ENCODE measurements at places on chromosomes 6 and 20.

- no peak for DNase-seq
These were observed 8.1 kb upstream of the METTL24 start for GRCh38 chr6:110366256-110366655.

DNA sequence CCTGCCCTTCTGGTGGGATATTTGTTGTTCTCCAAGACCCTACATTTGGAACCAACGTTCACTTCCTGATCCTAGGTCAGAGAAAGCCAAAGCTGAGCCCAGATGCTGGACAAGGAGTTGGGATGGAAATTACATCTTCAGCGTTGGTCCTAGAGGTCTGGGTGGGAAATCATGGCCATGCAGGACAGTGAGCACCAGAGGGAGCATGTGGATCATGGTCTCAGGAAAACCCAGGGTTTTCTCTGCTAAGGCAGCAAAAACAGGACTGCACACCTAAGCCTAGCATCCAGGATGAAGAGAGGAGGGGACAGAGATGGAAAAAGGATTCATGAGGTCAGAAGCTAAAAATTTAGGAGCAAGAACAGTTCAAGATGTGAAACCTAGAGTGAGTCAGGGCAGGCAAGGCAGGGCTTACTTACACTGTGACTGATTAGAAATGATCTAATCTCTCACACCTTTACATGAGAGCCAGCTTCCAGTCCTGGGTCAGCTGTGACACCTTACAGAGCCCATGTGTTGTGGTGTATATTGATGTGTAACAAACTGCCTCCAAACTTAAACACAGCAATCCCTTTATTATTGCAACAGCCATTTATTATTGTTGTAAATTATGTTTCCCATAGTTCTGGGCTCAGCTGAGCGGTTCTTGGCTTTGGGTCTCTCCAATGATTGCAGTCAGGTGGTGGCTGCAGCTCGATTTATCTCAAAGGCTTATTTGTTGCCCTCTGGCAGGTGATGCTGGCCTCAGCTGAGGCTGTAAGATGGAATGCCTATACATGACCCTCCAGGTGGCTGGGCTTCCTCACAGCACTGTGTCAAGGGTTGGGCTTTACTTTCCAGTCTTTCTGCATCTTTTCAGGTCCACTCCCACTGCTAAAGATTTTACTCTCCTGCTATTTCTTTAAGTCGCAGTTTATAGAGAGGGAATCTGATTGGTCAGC is 6.5 kb downstream of the C20orf202 start:
- DNase-seq, result no peak

GRCh38 chr20:53428996-53429395 is 164.6 kb downstream of the ZNF217 start:
- no peak for DNase-seq

DNA sequence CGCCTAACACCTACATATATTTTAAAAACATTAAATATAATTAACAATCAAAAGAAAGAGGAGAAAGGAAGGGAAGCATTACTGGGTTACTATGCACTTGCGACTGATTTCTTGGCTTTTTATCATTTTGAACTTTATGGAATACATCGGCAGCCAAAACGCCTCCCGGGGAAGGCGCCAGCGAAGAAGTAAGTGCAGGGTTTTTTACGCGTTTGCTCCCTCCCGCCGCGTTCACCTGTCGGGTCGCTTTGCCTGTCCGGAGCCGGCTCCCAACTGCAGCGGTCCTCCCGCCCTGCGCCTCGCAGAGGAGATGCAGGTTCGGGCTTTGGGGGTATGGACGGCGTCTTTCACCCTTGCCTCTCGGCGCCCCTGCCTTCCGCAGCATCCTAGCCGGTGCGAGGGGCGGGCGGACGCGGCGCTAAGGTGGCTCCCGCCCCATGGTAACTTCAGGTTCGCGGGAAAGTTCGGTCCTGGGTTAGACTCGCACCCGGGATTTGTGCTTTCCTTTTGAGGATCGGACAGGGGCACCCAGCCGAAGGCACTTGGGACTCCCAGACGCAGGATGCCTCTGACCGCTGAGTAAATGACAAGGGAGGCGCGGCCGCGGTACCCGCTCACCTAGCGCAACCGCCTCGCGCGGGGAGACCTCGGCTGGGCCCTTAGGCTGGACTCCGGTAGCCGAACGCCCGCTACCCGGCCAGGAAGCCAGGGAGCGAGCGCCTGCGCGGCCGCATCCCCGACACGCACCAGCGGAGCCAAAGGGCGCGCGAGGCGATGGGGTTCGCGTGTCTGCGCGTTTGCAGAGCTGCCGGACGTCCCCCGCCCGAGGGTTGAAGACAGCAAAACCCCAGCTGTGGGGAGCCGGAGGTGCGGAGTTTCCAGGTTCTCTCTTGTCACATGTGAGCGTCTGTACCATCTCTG is 891 bp downstream of the RSPO3 start:
- no peak for DNase-seq

- DNase-seq, result no peak
These were observed 6.2 kb downstream of the TRIM26 start for GRCh38 chr6:30206799-30207618.

- no peak for DNase-seq
These were observed 33.9 kb upstream of the DSP start for GRCh38 chr6:7507600-7507999.

DNA sequence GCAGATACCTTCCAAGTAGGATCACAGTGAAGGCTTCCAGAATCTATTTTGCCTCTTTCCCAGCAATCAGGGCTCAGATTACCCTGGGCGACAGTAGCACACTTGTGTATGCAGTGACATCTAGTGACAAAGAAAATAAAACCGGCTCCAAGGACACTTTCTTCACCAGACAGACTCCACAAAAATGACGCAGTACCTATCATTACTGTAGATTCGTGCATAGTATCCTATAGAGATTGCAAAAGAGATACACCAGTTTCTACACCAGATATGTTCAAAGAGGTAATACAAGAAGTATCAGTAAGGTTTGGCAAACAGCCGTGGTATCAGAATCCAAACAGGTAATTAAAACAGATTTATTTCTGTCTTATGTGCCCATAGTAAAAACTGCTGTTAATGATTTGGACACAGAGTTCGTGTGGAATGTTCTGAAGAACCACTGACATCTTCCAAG is 600.4 kb upstream of the JAG1 start:
- no peak for DNase-seq

DNA sequence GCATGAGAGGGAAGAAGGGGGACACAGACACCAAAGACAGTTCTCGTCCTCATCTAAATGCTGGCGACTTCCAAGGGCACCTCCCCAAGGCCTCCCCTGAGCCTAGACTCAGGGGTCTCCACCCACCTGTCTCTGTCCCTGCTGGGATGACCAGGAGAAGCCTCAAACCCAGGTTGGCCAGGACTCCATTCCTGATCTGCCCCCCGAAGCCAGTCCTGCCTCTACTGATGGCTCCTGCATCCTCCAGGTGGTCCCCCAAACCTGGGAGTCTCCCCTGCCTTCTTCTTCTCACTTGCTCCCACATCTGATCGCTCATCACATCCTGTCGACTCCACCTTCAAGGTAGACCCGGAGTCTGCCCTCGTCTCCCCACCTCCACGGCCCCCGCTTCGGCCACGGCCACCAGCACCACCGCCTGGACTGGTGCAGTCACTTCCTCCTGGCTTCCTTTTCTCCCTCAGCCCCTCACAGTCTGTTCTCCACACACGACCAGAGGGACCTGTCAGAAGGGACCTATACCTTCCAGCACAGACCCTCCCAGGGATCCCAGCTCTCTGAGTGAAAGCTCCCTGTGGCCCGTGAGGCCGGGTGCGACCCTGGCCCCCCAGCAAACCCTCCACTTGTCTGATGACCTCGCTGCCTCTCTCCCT is 92.1 kb downstream of the CEBPB start:
- no peak for DNase-seq

- DNase-seq, result no peak
These were observed 129.5 kb upstream of the GGTLC1 start for GRCh38 chr20:24118034-24118433.

DNA sequence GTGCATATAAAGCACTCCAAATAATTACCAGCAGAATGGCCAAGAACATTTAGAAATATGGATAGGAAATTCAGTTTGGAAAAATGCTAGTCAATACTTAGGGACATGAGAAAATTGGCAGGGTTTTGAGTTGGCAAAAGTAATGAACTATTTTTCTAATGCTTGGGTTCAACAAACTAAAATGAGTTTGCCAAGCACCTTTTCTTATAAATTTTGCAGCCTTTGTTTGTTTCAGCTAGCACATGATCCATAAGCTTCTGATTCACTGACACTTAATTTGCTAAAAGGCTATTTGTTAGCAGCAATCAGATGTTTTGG is 324.8 kb downstream of the QKI start:
- DNase-seq, result no peak

DNA sequence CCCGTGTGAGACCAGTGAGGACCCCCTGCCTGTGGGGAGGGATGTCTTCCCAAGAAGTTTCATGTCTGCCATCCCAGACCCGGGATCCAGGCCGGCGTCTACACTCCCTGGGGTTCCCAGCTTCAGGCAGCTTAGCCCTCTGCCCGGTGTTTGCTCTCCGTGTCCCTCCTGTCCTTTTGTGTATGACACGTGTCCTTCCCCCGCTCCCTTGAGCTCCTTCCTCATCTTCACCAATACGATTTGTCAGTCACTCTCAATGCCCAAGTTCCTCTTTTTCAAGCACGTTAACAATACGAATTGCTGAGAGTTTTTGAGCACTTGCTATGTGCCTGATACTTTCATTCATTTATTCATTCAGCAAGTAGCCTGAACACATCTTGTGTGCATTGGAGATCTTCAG is 115.6 kb upstream of the PTPN1 start:
- no peak for DNase-seq

DNA sequence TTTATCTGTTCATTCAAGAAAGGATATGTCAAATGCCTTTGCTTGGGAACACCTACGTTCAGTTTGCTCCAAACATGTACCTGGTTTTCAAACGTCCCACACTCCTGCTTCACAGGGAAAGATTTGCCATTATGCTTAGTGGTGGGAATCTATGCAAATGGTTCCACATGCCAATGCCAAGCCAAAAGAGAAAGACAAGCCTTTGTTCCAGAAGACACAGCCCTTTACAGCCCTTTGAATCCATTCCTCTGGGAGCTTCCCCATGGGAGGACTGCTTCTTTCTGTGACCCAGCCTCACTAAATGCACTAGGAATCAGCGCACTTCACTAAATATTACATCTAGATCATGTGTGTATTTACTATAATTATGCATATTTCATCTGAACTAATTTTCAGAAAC is 619.5 kb downstream of the PRKN start:
- DNase-seq, result no peak
